Hypothalamus (tissue), 51 donors: ENCODE measurements at places on chromosomes 2 and 18.

- no peak for DNase-seq
These were observed 1.7 kb upstream of the ZCCHC2 start for GRCh38 chr18:62521082-62521481.

- DNase-seq: no peak
These were observed 39.3 kb downstream of the NGEF start for GRCh38 chr2:232973796-232974195.

GRCh38 chr2:146388757-146389156 lies 1456.1 kb upstream of the ACVR2A start:
- no peak for DNase-seq

DNA sequence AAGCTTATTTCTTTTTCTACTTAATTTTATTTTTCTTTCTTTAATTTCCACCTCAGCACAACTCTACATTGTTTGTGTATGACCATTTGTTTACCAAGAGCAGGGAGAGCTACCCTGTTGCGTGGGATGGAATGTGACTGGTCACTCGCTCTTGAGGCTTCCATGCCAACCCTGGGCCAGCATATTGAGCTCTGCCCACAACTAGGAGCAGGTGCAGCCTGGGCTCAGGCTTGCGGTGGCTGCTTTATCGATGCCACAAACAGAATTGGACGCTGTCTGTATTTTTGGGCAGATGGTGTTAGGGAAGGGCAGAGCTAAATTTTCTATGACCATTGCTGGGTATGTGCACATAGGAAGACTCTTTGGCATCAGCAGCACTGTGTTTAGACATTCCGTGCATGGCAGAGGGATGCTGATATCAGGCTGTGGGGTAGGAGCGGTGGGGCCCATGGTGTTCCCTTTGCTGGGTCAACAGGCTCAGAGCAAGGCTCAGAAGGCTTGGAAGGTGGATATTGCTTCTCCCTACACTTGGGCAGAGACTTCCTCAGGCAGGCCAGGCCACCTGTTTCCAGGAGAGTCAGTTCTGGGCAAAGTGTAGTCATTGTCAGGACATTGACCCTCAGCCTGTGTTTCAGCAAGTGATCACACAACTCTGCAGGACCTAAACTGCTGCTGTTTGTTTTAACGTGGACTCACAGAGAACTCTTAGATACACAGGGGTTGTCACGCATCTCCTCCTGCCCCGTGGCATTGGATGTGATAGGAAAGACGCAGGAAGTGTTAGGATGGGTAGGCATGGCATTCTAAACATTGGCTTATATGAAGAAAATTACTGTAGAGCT lies 40.2 kb downstream of the TMEM182 start:
- no peak for DNase-seq

DNA sequence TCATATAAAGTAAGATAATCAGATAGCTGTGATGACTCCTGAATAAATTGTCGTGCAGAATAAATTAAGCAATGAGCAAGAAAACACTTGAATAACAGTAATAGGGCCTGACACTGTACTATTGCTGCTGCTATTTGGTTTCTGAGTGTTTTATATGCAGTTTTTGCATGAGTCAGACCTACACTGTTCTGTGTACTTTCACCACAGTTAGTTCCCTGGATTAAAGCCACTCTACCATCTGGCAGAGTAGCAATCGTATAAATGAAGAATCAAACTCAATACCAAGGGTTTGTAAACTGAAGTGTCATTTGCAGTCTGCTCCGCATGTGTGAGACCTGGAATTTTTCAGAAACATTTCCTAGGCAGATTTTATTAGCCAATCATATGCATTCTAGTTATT lies 398.6 kb upstream of the CDH7 start:
- DNase-seq: no peak

DNA sequence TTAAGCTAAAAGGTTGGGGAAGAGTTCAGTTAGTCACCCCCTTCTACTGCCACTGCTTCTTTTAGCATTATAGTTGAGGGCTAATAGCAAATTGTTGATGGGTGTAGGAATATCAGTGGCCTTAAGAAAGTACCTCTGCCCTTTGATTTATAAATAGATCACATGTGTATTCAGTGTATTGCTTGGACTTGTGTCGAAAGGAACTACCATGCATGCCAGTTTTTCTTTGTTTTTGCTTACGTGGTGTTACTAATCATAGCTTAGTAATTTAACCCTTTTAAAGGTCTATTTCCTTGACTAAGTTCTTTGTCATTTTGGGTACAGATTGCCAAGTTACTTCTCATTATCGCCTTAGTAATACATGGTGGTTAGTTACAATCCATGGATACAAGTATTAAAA lies 85.6 kb downstream of the MIB1 start:
- no peak for DNase-seq

GRCh38 chr18:22168360-22168921 lies 948 bp upstream of the GATA6 start:
- DNase-seq: no peak

GRCh38 chr18:7696780-7697179 lies 129.7 kb downstream of the PTPRM start:
- no peak for DNase-seq

- no peak for DNase-seq
These were observed 174.6 kb downstream of the THADA start for GRCh38 chr2:43421194-43421593.

DNA sequence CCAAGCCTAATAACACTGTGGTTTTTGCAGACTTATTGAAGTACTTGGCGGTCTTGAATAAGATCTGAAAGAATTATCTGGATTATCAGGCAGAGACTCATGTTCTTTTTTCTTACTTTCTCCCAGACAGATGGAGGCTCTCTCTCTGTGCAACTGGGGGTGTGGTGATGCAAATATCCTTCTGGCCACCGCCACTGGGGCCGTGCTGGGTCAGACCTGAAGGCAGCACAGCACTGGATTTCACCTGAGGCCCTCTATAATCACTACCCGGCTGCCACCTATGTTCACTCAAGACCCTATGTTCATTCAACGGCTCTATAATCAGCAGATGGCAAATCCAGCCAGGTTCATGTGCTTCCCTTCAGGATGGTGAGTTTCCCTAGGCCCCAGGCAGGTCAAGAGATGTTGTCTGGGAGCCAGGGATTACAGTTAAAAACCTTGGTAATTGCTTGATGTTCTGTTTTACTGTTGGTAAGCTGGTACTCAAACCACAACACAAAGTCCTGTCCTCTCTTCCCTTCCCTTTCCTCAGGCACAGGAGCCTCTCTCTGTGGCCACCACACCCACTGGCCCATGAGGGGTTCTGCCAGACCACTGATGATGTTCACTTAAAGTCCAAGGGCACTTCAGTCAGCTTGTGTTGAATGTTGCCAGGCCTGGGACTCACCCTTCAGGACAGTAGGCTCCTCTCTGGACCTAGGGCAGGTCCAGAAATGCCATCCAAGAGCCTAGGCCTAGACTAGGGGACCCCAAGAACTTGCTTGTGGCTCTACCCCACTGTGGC lies 205.3 kb upstream of the GCFC2 start:
- DNase-seq: no peak

DNA sequence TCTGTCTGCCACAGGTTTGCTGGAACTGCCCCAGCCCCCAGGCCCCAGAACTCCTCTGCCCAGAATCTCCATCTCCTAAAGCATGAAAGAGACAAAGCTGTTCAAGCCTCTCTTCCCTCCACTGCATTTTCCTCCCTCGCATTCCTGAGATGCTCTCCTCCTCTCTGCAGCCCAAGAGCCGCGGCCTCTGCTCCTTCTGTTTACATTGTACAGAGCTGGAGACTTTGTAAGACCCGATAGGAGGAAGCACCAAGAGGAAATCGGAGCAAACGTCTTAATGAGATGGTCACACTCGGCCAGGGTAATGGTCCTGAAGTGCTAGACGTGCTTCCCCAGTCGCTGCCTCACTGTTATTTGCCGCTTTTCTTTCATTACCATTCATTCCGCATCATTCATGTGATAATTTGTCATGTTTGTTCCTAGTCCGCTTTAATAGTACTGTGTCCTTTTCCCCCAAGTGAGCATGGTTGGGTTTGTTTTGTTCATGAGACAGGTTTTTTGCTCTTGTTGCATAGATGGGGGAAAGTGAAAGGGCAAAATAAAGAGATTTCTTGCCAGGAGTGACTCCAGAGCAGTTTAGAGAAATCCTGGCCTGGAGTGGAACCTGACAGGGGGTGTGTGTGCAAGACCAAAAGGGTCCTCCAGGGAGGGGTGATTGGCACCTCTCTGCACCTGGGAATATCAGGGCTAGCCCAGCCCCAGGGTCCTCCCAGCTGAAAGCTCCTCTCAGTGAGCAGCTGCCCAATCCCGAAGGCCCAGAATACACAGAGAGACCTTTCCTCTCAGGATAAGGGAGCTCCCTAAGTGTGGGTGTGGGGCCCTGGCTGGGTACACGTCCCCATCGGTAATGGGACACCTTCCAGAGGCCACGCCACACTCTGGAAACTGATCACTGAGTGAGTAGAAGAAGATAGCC lies 44.9 kb upstream of the ID2 start:
- no peak for DNase-seq

DNA sequence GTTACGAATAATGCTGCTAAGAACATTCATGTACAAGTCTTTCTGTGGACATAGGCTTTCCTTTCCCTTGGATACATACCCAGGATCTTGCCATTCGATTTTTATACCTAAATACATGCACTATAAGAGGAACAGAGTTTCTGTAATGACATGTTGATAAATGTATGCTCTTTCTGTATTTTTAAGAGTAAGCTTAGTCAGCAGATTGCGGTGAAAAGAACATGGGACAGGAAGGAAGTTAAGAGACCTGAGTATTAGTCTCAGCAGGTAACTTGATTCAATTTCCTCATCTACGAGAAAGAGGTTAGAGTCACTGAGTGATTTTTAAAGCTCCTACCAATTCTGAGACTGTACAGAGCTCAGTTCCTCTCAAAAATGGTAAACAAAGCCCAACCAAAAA lies 2.6 kb upstream of the TLK1 start:
- no peak for DNase-seq

GRCh38 chr2:107094450-107094986 lies 208.6 kb upstream of the ST6GAL2 start:
- DNase-seq: no peak

- DNase-seq: no peak
These were observed 484.0 kb downstream of the TSN start for GRCh38 chr2:122239440-122239839.

DNA sequence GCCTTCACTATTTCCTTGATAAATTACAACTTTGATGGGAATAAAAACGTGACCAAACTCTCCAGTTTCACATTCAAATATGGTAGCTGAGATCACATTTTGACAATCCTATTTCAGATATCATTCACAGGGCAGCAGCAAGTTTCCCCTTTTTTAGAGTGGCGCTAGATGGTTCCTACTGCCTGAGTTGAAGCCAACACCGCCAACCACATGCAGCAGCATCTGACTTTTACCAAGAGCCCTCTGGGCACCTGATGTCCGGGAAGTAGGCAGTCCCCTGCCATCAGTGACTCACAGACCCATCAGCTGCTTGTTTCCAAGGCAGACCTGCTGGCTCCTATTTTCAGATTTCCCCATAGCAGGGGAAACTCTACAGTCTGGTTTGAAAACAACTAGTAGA lies 4.0 kb upstream of the MREG start:
- DNase-seq: no peak

GRCh38 chr2:47109007-47109375 lies 46.1 kb downstream of the STPG4 start:
- DNase-seq: no peak

DNA sequence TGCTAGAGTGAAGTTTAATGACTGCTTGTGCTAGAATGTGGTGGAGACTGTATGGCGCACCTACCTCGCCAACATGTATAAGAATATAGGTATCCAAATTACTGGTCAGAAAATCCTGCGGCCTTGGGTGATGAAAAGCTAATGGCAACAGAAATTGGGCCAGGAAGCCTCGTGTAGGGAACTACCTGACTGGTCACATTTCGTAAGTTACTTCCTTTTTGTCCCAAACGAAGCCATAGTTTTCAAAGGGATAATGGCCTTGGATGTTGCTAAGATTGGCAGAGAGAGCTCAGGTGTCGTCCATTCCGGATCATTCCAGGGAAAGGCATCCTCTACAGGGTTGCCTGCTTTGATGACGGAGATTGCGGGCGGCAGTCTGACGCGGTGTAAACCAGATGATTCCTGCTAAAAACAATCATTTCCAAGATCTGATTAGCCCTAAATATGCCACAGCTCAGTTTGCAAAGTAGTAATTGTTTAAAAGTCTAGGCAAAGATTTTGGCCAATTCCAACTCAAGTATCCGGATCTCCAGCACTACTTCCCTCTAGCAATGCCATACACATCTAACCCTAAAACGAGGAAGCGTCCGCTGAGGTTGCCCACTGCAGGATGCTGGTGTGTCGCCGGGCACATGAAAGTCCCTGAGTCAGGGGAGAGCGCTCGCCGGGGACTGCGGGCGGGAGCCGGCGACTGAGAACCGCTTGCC lies 708 bp upstream of the MALT1 start:
- DNase-seq: no peak

GRCh38 chr2:135512099-135512498 lies 18.9 kb downstream of the ZRANB3 start:
- DNase-seq: no peak

DNA sequence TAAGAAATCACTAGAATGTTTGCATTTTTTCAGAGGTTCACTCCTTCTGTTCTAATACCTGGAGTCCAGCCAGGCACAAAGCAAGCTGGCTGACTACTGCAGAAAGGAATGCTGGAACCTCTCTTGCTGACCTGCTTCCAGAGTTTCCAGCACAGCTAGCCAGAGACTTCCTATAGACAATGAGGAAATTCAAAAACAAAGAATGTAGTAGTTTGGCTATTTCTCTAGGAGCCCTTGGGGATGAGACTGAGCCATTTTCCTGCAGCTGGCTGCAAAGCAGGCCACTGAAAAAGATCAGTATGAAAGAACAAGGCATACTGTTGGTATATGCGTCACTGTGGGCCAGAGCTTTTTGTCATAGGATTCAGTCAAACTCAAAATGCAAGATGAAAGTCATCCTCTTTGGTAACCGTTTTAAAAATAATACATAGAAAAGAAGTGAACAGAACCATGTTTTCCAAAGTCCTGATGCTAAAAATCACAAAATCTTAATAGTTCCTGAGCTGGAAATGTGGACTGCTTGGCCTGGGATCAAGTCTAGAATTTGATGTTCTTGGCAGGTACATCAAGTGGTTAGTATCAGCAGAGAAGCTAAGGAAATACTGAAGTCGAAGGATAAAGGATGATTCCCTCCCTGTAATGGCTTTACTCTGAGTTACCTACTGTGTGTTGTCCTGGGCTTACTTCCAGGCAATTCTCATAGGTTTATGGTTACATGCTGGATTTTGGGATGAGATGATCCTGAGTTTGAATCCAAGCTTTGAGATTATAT lies 9.0 kb upstream of the DSEL start:
- no peak for DNase-seq

DNA sequence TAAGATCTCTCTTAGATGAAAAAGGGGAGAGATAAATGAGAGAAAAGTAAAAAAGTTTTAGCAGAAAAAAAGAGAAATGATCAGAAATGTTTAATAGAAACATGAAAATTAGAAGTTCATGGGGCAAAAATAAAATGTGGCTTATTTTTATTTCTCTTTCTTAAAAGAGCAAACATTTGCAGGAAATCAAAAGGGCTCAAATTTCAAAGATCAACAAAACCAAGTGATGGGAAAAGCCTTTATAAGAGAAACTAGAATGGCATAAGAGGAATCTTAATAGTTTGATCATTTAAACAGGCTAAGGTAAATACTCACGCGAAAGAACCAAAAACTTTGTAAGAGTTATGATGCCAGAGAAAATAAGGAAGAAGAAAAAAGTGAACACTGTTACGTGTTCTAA lies 23.3 kb upstream of the DAW1 start:
- no peak for DNase-seq

- no peak for DNase-seq
These were observed 135.3 kb downstream of the TMEM163 start for GRCh38 chr2:134583462-134583861.

GRCh38 chr18:3008541-3008940 lies 4.4 kb downstream of the LPIN2 start:
- no peak for DNase-seq

GRCh38 chr18:75101916-75102315 lies 107.0 kb downstream of the PTGR3 start:
- DNase-seq: no peak
